Foreskin keratinocyte (primary cell): ENCODE measurements at places on chromosomes 2 and 18. TPM values are rescaled to one million over a fixed set of nuclear protein-coding genes. Genes with fewer than 3 reads are reported as not detected.

GRCh38 chr2:177165061-177165583, 47.5 kb upstream of the HNRNPA3 start:
- peak; percentile 37 for DNase-seq

The CDK5R2 gene
- total RNA-seq = not detected in 2 replicates

The PID1 gene
- total RNA-seq = 7.7 and 8.6 TPM in 2 replicates

DNA sequence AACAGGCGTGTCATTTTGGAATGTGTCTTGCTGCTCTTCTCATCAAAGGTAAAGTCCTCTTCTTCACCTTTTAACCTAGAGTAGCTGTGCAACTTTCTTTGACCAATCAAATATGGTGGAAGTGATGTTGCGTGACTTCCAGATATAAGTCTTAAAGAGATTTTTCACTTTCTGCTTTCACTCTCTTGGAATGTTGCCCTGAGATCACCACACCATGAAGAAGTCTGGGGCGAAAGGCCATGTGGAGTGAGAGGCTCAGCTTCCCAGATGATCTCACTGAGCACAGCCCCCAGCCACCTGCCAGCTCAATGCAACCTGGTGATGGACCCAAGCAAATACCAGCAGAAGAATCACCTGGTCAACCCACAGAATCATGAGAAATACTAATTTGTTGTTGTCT, 7.1 kb upstream of the GALNT3 start:
- no peak for DNase-seq

GRCh38 chr18:70197026-70197425, 8.5 kb downstream of the RTTN start:
- DNase-seq = no peak

GRCh38 chr2:95287806-95288205, 9.3 kb upstream of the KCNIP3 start:
- no peak for DNase-seq

DNA sequence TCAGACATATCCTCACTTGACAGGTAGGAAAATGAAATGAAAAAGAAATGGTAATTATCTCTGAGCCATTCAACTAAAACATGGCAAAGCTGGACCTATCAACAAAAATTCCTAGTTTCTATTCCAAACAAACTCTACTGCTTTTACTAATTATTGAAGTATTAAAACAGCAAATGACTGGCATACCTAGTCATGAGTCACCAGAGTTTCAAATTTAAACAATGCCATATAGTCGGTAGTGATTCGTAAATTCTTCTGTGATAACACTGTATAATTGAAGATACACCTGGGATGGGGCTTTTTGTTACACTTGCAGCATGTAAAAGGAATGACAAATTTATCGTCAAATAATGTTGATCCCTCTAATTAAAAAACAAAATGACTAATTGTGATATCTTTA, 153.1 kb upstream of the THUMPD2 start:
- DNase-seq = peak; percentile 54
